ENCODE measurements at places on chromosomes 16 and 17.
A peak's percentile ranks its signal among the peaks of the same experiment; 100 is the strongest.

DNA sequence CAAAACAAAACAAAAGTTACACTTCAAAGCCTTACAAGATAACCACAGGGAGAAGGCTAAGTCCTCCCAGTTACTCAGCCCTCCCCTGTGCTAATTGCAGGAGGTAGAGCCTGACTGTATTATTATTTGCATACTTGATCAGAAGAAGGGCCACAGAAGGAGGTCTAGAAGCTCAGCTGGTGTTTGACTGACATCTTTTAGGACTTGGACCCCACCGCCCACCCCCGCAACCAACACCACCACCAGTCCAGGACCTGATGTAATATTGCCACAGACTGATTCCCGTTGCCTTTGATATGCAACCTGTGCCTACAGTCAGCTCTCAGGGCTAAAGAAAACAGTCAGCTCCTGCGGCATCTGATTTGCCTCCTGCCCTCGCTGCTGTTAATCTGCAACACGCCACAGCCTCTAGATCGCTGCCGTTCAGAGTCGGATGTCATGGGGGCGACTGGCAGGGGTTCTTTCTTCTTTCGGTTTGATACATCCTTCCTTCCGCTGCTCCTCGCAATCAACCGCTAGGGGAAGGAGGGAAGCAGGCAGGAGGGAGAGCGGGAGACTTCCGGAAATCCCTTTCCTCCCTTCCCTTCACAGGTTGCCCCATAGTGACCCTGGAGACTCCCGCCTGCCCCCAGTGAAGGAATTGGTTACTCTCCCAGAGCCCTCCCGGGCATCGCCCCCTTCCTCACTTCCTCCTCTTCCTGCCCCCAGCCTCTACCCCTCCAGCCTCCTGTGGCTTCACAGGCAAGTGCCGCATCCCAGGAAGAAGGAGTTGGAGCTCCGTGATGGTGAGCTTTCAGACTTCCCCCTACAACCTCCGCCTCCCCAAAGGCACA is 90.5 kb upstream of the SOX9 start:
- DNase-seq = peak; percentile 52

GRCh38 chr17:64155129-64155528 is 25.2 kb upstream of the ERN1 start:
- no peak for DNase-seq

GRCh38 chr16:66002601-66003000 is 363.9 kb upstream of the CDH5 start:
- no peak for DNase-seq

- no peak for DNase-seq
Observed at GRCh38 chr16:4870138-4870671, 22.9 kb downstream of the UBN1 start.

DNA sequence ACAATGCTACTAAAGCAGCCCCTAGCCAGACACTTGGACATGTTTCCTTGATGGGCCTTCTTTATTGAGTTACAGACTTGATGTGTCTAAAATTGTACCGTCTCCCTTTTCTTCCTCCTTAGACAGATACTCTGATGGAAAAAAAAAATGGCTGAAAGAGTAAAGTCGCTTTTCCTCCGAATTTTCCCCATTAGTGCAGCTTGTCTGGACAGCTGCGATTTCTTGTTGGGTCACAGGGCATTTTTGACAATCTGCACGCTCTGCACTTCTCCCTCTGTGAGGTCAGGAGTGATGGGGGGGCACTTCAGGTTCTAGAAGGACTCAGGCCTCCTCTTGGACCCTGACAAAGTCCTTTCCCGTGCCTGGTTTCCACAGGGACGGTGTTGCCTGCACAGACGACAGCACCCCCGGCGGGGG is 968 bp upstream of the PRKAR1A start:
- DNase-seq = no peak

DNA sequence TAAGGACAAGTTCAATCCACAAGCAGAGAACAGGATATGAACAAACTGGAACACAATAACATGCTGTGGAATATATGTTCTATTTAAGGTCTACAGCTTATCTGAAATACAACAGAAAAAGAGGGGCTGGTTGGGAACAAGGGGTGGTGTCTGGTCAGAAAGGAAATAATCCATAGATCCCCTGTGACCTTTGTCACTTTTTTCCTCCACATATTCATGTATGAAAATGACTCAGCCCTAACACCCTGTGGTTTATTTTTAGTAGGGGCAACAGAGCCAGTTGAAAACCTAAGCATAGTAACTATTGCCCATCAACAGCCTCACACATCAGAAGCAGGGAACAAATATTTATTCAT is 12.3 kb upstream of the SPAG9 start:
- DNase-seq = peak; percentile 11

GRCh38 chr17:78448356-78448993 is 70.0 kb downstream of the PGS1 start:
- DNase-seq = no peak

DNA sequence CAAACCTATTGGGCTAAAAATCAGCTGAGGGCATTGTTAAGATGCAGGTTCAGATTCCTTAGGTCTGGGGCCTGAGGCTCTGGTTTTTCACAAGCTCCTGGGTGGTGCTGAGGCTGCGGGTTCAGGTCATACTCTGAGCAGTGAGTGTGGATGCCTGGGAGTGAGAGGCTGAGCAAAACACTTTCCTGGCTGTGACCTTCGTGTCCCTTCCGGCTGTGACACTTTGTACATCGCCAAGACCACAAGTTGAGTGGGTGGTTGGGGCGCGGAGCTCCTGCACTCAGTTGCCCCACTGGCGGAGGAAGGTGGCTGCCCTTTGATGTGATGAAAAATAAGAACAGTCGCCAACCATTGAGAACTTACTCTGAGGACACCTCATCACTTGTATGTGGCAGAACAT is 24.8 kb downstream of the CCR7 start:
- DNase-seq = no peak

GRCh38 chr16:74448990-74449389 is 27.7 kb upstream of the CLEC18B start:
- DNase-seq = peak; percentile 83

DNA sequence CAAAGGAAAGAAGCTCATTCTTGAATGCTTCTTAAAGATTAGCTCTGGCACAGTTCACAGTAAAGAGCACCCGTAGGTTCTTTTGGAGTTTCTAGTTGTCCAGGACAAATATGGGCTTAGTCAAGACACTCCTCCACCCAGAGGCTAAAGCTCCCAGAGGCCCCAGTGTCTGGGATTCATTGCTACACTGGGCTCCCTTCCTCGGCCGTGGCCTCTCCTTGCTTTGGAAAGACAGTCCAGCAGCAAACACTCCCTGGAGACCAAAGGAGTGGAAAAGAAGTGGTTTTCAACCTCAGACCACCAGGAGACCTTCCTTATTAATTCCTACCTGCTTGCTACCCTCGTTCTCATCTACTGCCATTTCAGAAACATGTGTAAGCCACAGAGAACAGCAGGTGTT is 17.1 kb downstream of the PHB1 start:
- no peak for DNase-seq

GRCh38 chr16:86653285-86654006 is 75.1 kb downstream of the FOXL1 start:
- peak; percentile 70 for DNase-seq

GRCh38 chr17:78227455-78227916 is 3.9 kb upstream of the TMEM235 start:
- no peak for DNase-seq

GRCh38 chr16:57606147-57606846 is 22.1 kb upstream of the ADGRG1 start:
- no peak for DNase-seq

DNA sequence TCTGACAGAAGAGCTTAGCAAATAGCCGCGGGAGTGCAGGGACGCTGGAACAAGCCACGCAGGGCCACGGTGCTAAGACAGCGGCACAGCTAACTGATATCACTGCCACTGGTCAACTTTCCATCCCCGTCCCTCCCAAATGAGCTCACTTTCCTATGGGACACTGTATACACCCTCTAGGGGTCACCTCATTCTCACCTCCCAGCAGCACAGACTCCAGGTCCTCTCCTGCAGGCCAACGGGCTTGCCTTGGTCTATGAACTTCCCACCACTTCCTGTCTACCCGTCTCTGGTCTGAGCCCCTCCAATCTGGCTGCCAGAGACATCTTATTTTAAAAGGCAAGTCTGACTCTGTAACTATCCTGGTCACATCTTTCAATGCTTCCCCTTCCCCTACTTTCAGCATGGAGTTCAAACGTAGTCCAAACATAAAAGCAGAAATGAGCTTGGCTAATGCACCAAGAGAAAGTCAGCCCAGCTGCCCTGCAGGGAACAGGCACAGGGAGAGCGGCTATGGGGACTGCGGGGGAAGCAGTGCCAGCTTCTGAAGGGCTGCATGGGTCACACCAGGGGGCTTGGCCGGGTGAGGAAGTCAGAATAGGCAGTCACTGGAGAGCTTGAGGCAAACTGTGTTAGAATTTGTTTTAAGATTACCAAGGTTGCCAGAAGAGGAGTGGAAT is 26.3 kb upstream of the SLC38A8 start:
- no peak for DNase-seq

Data from brain microvascular endothelial cell (primary cell).